Heart right ventricle (tissue), 16 donors: ENCODE measurements at places on chromosomes 13 and 19.
A peak's percentile ranks its signal among the peaks of the same experiment; 100 is the strongest.

- DNase-seq = peak; percentile 79
These were observed 30.1 kb downstream of the ZAR1L start for GRCh38 chr13:32284927-32285632.

- no peak for DNase-seq
These were observed 62.2 kb downstream of the RASA3 start for GRCh38 chr13:114070098-114070799.

DNA sequence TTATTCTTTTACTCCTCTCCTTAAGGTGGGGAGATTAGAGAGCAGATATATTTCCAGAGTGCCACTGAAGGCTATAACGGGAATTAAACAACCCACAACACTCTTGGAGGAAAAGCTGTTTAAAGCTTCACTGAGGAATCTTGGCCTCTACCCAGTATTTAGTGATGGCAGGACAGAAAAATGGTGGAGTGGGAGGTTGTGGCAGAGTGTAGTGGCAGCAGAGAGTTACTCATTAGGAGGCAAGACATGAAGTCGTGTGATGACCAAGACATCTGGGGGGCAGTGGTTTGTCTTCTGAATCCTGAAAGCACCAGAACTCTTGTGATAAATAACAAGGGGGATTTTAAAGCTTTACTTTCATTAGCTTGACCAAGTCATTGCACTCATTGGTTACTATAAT, 563.5 kb upstream of the SLITRK5 start:
- DNase-seq = no peak

GRCh38 chr13:93708308-93709075, 481.9 kb downstream of the GPC6 start:
- DNase-seq = no peak

DNA sequence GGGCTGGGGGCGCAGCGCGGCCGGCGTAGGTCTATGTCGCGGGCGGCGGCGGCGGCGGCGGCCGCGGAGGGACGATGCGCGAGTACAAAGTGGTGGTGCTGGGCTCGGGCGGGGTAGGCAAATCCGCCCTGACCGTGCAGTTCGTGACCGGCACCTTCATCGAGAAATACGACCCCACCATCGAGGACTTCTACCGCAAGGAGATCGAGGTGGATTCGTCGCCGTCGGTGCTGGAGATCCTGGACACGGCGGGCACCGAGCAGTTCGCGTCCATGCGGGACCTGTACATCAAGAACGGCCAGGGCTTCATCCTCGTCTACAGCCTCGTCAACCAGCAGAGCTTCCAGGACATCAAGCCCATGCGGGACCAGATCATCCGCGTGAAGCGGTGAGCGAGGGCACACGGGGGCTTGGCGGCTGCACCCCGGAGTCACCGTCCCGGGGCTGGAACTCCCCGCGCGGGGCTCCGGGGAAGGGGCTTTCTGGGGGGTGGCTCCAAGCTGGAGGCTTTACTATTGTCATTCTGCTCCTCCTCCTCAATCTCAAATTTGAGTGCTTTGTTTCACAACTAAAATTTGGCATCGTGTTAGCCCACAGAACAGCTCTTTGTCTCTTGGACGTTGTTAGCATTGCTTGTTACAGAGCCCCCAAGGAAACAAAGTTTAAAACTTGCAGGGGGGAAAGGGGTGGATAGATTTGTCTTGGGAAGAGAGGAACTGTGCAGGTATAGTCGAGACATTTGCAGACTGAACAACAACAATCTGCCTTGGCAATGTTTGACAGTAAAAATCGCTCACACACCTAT, 630 bp downstream of the RAP2A start:
- DNase-seq = peak; percentile 40

DNA sequence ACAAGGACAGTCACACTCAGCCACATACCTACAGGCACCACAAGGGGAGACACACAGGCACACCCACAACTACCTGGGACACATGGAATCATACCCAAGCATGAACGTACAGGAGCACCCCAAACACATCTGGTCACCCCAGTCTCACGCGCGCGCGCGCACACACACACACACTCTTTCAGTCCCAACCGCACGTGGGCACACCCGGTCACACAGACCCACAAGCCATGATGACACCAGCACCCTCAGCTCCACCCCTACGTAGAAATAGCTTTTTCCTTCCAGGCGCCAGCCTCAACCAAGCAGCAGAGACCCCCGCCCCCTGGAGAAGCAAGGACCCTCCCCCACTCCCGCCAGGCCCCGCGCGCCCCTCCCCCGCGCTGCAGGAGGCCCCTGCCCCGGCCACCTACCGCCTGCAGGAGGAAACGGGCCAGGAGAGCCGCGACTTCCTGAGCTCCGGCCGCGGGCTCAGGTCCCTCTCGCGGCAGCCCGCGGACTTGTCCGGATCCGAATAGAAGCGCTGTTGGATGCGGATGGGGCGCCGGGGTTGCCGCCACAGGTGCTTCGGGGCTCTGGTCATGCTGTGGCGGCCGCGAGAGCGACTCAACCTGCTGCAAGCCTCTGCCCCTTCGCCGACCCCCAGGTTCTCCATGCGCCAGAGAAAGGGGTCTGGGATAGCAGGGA, 6.4 kb upstream of the PDE4C start:
- DNase-seq = no peak

GRCh38 chr13:40656358-40656757, 10.1 kb downstream of the FOXO1 start:
- DNase-seq = no peak

DNA sequence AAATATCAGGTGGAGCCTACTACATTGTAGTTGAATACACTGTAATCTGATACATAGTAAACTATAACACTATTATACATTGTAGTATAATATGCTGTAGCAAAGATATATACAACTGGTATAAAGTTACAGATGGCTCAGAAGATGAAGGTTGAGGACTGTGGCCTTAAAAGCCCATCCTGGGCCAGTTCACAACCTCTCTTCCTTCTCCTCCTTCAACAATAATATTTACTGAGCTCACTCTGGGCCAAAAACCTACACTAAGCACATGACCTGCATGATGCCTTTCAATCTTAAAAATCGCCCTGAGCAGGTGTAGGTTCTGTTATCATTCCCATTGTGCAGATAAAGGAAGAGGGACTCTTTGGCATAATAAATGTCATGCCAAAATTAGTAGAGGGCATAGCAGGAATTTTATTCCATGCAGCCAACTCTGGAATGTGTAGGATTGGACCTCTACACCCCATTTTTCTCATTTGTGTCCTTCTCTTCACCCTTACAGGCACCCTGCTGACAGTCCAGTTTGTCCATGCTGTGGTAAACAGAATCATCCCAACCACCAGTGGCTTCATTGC, 14.6 kb upstream of the SIN3B start:
- DNase-seq = no peak

- no peak for DNase-seq
These were observed 289.2 kb downstream of the EFNB2 start for GRCh38 chr13:106246242-106246641.

- no peak for DNase-seq
These were observed 59.8 kb downstream of the AP1M1 start for GRCh38 chr19:16257509-16258002.

- no peak for DNase-seq
These were observed 4.7 kb upstream of the GJB2 start for GRCh38 chr13:20197361-20197834.
